ENCODE measurements at places on chromosomes 3 and 15.
A peak's percentile ranks its signal among the peaks of the same experiment; 100 is the strongest.

GRCh38 chr3:143002727-143003126 lies 1.4 kb downstream of the U2SURP start:
- DNase-seq, result no peak

DNA sequence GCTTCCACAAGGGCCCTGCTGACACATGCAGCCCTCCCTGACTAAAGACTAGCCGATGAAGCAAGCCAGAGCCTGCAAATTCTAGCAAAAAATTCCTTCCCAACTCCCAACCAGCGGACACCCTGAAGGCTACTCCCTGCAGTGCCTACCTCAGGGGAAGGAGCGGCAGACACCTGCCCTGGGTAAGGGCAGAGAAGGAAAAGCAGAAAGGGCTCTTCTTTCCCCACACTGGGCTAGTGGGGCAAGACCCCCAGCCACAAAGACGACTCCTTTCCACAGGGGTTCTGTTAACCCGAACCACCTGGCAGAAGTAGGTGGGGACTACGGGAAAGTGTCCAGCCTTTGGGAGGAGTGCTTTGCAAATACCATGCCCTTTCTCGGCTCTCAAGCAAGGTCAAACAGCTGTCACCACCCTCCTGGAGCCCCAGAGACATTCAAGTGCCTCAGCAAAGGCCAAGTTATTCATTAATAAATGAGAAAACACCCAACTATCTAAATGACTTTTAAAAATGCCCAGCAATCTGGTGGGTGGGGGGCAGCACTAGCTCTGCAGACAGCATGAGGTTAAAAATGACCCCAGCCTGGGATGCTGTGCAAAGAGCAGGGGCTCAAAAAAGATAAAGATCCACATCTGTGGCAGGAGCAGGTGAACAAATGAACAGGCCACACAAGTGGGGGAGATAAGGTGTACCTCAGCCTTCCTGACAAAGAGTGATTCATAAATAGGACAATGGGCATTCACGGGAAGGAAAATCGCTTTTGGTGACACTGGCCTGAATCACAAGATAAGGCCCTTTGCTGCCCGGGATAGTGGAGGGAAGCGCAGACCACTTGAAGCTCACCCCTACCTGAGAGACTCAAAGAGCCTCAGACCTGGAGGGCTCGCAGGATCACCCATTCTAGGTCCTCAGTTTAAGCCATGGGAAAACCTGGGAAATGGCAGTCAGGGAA lies 33.0 kb downstream of the CCDC12 start:
- no peak for DNase-seq

DNA sequence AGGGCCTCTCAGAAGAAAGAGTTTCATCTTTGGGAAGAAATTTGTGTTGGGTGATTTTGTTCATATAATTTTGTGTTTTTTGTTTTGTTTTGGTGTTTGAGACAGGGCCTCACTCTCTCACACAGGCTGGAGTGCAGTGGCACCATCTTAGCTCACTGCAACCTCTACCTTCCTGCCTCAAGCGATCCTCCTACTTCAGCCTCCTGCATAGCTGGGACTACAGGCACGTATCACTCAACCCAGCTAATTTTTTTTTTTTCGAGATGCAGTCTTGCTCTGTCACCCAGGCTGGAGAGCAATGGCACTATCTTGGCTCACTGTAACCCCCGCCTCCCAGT lies 29.0 kb upstream of the PIK3CB start:
- DNase-seq, result no peak

GRCh38 chr3:180633722-180634121 lies 31.8 kb downstream of the TTC14 start:
- DNase-seq, result no peak

DNA sequence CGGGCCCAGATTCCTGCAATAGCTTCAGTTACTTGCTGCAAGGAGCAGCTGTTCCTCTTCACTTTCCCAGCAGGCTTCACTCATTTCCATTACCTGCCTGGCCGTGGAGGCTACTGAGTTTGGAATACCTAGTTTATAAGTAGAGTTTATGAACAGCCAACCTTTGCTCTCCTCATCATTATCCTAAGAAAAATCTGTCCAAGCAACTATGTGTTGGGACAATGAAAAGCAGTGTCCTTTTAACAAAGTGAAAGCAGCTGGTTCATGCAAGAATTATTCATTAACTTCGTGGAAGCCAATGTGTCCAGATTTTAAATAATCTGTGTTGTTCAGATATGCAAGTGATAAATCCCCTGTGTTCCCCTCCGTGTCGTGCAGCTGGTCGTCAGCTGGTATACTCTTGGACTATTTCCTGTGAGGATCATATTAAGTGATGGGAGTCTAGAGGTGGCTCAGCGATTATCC lies 39.3 kb upstream of the SSR3 start:
- no peak for DNase-seq

DNA sequence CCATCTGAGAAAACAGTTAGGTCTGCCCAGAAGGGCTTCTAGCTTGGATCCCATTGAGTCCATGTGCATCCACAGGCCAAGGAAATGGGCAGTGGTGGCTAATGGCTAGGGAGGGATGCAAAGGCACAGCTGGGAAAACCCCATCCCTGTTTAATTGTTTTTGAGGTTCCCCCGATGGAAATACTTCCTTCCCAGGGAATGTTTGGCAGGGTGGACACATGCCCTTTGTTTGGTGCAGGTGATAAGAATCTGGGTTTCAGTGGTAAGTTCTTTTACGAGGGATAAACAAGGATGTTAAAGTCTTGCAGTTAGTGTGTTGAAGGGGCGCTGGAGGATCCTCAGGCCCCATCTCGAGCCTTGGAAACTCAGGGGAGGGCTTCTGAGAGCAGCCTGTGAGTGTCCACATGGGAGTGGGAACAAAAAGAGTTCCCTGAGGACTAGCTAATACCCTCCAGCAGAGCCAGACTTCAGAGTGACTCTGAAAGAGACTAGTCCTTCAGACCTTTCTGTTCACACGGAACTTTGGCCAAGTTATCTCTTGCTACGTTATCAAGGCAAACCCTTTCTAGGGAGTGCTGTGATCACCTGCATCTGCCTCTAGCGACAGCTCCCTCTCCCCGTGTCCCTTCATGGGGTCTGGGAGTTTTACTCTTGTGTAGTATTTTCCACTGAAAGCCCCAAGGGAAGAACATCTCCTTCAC lies 17.4 kb downstream of the PTPRG start:
- DNase-seq, result no peak

DNA sequence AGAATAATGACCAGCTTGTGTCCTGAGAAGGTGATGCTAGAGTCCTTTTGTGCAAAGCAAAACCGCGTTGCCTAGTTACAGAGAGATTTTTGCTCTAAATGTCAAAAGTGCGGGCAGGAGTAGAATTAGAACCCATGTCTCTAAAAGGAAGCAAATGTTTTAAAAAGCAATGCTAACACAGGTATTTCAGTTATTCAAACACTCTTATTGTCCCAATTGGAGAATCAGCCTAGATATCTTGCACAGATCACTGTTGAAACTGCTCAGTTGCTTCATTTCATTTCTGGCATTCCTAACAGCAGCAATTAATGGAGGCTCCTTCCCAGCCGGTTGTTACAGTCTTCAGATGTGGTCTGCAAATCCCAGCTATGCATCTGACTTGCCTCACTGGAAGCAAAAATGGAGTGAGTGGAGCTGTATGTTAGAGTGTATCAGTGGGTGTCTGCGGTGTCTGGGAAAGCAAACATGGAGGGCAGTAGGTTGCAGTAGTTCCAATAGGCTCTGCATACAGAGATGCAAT lies 55.6 kb upstream of the SEMA6D start:
- no peak for DNase-seq

DNA sequence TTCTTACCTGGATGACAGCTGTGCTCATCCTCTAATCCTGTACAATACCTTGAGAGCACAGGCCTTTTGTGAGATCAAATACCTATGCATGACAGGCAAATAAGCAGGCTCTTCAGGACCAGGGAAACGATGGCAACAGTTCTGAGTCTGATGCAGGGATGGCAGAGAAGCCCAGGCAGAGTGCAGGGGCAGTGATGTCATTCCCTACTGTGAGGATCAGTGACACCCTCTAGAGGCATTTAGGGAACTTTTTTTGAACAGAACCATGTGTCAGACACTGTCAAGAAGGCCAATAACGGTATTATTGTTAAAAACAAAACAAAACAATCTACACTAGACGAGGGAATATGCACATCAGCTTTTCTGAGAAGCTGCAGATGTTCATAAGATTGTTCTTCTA lies 314.8 kb upstream of the CTDSPL start:
- peak; percentile 5 for DNase-seq

GRCh38 chr3:35946121-35946853 lies 307.0 kb downstream of the ARPP21 start:
- no peak for DNase-seq

- no peak for DNase-seq
These were observed 175.7 kb downstream of the SLC9A9 start for GRCh38 chr3:143672396-143673165.

GRCh38 chr3:18888370-18888769 lies 259.9 kb upstream of the KCNH8 start:
- DNase-seq, result no peak

DNA sequence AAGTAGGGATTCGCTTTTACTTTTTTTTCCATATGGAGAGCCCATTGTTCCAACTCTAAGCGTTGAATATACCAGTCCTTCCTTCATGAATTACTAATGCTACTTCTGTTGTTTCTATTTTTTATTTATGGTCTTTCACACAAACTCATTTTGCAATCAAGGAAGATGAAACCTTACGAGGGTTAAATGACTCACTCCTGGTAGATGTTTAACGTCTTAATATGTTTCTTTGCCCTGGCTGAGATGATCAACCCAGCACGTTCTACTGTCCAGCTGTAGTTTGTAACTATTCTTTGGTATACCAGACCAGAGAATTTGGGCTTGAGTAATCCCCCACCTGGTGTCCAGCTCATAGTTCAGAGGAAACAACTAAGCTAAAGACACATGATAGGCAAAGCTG lies 23.1 kb downstream of the CDCP1 start:
- DNase-seq, result no peak

DNA sequence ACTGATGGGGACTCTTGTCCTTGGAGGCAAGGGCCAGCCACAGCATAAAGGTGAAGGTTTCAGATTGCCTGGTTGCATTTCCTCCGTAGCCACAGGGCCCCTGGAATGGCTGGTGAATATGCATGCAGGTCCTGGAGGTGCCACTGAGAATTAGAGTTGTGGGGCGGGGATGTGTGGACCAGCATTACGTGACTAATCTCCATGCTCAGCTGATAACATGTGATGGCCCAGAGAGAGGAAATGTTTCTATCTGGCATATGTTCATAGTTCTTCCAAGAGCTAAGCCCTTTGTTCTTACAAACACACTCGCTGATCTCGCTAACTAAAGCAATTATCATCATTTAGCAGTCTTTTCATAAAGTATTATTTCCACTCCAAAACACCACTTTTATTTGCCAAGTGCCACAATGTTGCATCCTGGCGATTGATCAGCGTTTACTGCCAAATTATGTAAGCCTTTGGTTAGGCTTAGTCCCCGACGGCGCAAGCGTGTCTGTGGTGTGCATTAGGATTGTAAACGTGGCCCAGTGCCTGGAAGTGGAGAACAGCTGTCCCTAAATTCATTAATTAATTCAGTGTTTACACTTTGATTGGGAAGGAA lies 55.9 kb downstream of the CGNL1 start:
- DNase-seq, result no peak

GRCh38 chr15:80275961-80276360 lies 23.9 kb upstream of the CTXND1 start:
- no peak for DNase-seq

DNA sequence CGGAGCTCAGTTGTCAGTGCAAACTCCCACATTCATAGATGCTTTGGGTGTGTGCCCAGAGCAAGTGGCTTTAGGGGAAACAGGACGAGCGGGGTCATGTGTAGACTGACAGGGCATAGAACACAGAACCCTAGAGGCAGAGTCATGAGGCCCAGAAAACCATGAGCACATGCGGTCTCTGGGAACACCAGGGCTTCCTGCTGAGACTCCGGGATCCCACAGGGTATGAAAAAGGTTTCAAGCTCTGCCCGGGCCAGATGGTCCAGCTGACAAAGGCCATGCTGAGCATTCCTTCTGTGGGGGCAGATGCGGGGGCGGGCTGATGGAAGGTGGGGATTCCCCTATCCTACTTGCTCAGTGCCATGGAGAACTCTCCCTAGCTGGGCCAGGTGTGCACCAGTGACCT lies 44.8 kb downstream of the ROPN1B start:
- no peak for DNase-seq

GRCh38 chr15:73226093-73226814 lies 142.5 kb downstream of the HCN4 start:
- no peak for DNase-seq

- DNase-seq, result no peak
These were observed 527 bp downstream of the CSNK1G1 start for GRCh38 chr15:64355348-64355943.

DNA sequence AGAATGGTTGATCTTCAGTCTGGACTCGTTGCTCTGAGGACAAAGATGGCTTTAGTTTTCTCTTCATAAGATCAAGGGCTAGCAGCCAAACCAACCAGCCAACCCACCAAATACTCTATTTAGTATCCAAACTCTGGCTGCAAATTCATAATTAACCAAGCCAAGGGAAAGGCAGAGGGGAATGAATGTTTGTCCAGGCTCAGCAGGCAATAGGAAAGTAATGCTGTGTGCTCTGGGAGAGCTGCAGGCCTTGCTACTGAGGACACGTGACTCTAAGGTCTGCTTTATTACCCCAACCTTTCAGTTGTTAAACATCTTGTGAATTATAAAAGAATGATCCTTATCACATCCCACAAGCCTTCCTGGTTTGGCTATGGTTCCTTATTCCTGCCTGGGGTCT lies 52.3 kb upstream of the GALNT15 start:
- no peak for DNase-seq

DNA sequence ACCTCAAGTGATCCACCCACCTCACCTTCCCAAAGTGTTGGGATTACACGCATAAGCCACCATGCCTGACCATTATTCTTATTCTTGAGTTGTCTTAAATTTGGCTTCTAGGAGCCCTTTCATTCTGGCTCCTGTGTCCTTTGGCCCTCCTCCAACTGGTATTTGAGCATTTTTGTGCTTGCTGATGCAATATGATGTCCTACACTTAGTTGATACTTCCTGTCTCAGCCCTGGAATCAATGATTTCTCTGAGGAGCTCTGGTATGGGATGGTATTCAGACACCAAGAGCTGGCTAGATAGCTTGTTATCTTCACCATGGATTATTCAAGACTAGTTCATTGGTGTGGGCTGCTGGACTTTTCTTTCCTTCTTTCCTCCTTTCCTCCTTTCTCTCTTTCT lies 25.4 kb downstream of the ZNF621 start:
- DNase-seq, result no peak

- no peak for DNase-seq
These were observed 161.8 kb downstream of the EPHB1 start for GRCh38 chr3:134956844-134957243.

GRCh38 chr15:98787936-98788757 lies 139.8 kb downstream of the IGF1R start:
- no peak for DNase-seq

DNA sequence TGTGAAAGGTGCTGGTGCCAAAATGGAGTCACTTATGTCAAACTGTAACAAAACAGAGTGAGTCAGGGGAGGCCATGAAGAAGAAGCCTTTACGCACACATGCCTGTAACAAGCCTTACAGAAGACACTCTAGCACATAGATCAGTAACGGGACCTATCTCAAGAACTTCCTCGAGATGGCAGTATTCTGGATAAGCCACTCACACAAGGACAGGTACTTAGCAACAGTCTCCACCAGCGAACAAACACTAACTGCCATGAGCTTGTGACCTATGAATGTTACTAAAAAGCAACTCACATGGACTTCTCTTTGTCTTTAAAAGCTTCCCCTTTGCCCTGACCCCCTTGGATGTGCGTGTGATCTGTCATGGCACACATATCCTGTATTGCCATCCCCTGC lies 235.1 kb downstream of the CD47 start:
- no peak for DNase-seq

All from NCI-H187 (cell line).